ENCODE measurements at places on chromosomes 16 and 17. TPM values are rescaled to one million over a fixed set of nuclear protein-coding genes. Genes with fewer than 3 reads are reported as not detected.

CETP gene
- 11.8 TPM for polyA plus RNA-seq

KRT33B gene
- polyA plus RNA-seq: not detected

FBXO47 gene
- not detected for polyA plus RNA-seq

SEZ6L2 gene
- 5.5 TPM for polyA plus RNA-seq

ZNF205 gene
- 17.5 TPM for polyA plus RNA-seq

KCNH6 gene
- polyA plus RNA-seq: 0.95 TPM

KRTAP4-6 gene
- not detected for polyA plus RNA-seq

ANKFY1 gene
- 52.9 TPM for polyA plus RNA-seq

MYL4 gene
- polyA plus RNA-seq: 4.2 TPM

ATXN1L gene
- 32.9 TPM for polyA plus RNA-seq

DNA sequence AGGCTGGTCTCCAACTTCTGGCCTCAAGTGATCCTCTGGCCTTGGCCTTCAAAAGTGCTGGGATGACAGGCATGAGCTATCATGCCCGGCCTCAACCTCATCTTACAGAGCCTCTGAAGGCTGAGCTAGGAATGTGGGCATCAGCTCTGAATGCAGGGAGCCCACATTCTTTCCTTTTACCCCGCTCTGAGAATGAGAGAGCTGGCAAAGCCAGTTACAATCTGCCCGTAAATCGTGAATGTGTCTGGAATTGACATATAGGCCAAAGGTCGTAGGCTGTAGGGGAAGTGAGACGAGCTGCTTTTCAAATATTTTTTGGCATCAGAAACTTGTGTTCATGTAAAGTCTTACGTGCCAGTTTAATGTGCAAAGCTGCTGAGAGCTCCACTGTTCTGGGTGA lies 4.5 kb downstream of the TMEM238L start:
- no peak for DNase-seq

DNA sequence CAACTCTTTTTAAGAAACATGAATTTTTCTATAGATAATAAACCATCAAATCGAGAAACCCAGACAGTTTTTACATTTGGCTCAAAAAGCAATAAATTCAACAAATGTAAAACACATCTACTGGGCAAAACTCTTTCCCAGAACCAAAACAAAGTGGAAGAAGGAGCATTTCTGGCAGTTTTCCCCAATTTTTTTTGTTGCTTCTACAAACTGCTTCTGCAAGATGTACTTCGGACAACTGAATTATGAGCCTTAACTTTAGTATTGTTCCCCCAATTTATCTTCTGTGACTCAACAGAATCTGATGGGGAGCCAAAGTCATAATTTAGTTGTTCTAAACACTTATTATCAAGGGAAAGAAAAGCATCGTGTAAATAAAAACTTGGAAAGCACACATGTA lies 1047.2 kb downstream of the CDH11 start:
- no peak for DNase-seq

DNA sequence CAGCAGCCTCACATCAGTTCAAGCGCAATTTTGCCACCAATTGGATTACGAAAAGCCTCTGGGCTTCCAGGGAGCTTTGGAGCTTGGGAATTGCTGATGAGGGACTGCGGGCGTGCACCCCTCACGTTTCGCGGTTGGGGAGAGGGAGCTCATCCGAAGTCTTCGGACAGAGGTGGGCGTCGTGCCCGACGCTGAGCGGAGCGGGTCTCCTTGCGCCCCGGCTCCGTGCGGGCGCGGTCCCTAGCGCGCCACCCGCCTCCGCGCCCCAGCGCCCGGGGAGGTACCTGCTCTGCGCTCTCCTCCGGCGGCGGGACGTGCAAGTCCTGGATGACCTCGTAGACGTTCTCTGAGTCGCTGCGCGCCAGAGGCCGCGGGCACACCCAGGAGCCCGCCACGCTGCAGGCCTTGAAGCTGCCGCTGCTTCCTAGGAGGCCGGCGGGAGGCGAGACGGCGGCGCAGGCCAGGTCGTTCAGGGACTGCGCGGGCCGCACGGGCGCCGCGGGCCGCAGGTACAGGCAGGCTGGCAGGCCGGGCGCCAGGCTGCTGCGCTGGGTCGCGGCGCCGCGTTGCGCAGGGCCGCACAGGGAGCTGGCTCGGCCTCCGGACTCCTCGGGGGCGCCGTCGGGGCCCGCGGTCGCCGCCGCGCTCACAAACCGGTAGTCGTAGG lies 3.2 kb downstream of the ARHGAP27 start:
- DNase-seq: no peak

GRCh38 chr16:84084570-84085270 lies 32.0 kb downstream of the MBTPS1 start:
- DNase-seq: peak; percentile 79

DNA sequence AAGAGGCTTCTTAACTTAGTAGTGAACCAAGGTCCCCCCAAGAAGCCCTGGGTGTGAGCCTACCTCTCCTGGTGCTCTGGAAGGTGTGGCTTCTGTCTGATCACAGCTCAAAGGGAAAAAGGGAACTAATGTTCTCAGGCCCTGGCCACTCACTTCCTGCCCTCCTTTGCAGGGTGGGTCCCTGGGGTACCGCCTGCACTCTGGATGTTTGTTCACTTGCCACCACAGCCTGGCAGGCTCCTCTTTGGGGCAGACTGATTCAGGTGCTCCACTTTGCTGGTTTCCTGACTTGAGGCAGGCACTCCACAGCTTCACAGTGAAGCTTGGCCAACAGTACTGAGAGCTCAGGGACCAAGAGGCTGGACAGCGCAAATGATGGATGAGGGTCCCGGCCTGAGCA lies 5.9 kb upstream of the MYO15A start:
- DNase-seq: no peak

- no peak for DNase-seq
Measured at GRCh38 chr16:87844120-87844733, 25.1 kb downstream of the SLC7A5 start.

DNA sequence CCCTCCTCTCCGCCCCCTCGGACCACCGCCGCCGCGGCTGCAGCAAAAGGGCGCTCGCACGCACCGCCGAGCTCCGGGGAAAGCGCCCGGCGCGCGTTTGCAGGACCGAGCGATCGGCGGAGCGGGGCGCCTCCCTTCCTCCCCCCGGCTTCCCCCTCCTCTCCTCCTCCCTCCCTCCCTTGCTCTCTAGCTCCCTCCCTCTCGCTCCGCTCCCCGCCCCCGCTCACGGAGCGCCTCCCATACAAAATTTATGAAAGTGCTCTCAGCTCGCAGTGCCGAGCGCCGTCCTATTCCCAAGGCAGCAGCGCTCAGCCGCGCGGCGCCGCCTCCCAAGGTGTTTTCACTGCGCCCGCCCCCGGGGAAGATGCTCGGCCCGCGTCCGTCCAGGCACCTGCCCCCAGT lies at the start of gene RTN4RL1:
RTN4RL1 (minus strand) TSS at position 115 of the 402 bp plus-strand sequence. CDS start 469 bp downstream, outside the sequence.
- DNase-seq: no peak

GRCh38 chr16:64130140-64130539 lies 991.7 kb downstream of the CDH11 start:
- DNase-seq: no peak

DNA sequence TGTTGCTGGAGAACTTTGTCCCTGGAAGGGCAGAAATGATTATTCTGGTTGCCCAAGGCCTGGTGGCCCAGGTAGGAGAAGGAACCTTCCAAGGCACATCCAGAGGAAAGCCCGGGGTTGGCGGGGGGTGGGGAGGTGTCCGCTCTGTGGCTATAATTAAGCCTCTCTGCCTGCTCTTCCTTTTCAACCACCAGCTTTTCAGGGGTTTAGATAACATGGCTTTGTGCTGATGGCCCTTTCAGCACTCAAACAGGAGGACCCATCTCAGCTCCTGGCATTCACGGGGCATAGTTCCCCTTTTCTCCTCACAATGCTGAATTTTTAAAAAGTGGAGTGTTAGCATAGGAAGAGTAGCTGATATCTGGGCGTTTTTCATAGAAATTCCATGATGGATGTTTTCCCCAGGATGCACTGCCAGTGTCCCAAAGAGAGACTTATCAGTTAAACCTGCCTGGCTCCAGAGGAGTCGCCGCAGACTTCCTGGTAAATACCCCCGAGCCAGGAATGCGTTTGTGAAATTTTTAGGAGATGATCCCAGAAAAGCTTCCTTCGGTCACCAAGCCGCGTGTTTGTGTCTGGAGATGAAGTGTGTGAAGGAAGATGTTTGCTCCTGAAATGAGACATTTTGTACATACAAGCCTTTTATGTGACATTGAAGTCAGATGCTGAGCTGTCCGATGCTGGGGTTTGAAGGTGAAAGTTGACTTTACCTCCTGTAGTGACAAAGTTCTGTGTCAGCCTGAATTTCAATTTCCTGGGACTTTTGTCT lies 188.5 kb downstream of the MSI2 start:
- no peak for DNase-seq

DNA sequence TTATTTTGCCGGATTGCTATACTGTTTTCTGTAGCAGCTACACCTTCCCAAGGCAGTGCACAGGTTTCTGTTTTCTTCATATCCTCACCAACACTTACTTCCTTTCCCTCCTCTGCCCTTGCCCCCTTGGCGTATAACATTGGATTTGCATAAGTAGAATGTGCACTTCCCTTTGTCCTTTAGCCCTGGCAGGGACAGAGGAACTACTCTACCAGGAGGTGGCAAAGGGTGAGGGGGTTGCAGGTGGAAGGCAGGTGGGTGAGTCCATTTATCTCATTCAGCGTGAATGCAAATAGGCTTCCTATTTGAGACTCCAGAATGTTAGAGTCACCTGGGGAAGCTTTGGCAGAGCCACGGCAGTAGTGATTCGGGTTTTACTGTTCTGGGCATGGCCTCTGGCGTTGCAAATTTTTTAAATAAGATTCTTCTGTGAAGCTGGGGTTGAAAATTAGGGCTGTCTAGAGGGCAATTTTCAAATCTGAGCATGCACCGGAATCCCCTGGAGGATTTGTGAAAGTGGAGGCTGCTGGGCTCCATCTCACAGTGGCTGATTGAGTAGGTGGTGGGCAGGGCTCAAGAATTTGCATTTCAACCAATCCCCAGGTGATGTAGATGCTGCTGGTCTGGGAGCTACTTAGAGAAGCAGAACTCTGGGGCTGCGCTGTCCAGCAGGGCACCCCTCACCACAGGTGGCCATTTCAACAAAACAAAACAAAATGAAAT lies 84.7 kb downstream of the PLCG2 start:
- no peak for DNase-seq

- no peak for DNase-seq
Measured at GRCh38 chr17:50818921-50819657, 16.3 kb upstream of the WFIKKN2 start.

DNA sequence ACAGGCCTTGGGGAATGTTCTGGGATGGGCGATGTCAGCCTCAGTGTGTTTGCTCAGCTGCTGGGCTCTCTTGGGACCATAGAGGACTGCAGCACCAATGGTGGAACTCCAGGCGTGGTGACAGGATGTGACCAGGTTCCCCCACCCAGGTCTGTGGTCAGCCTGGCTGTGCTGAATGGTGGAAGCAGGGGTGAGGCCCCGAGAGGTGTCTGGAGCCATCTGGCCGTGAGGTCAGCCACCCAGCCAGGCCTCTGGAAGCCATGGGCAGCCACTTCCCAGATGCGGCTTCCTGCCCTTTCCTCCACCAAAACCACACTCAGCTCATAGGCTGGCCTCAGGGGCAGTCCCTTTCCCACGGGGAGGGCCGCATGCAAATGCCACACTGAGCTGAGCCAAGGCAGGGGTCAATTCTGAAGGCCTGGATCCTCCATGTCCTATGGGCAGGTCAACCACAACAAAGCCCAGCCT lies 7.8 kb upstream of the MAPK7 start:
- DNase-seq: no peak

DNA sequence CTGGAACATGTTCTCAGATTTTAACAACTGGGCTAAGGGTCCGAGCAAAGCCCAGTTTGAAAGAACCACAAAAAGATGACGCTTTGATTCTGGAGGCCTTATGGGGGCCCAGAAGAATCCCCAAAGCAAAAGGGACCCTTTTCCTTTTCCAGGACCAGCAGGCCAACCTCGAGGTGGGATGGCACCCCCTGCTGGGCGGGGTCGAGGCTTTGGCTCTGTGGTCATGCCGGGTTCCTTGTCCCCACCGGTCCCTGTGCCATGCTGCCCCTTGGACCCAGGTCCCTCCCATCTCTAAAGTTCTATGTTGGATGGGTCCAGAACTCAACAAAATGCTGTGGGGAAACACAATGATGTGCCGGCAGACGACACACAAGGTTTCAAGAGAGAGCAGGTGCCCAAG lies 30.9 kb downstream of the TMEM204 start:
- no peak for DNase-seq

DNA sequence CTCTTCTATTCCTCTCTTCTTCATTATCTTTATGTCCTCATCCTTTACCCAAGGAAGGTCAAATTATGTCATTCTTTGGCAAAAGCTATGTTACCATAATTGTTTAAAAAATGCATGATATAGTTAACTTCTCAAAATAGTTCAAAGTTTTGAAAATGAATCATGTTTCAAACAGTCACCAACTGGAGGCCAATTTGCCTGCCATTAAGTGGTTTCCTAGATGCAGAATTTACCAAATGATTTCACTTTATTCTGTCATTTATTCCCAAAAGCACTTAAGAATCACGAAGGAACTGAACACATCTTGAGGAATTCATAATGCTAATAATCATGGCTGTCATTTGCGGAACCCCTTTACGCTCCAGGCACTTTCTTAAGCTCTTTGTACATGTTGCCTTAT lies 190.9 kb upstream of the CDH11 start:
- DNase-seq: no peak

- no peak for DNase-seq
Measured at GRCh38 chr17:63447471-63448009, 1.4 kb upstream of the CYB561 start.

DNA sequence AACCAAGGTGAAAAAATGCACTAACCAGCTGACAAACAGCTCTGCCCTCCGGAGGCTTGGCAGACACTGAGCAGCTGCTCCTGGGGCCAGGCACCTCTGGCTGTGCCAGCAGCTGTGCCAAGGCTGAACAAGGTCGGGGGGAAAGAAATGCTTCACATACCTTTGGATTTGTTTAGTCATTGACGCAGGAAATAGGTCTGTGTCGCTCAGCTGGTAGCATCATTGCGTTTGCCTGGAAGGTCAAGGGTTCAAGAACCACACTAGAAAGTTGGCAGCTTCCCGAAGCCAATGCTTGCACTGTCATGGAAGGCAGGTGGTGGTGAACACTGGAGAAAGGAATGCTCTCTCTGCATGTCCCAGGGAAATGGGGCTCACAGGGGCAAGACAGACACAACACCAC lies 63.5 kb downstream of the PCTP start:
- DNase-seq: no peak

Measured in left lung (tissue), 14 donors.